Activated T-cell treated with anti-CD3 and anti-CD28 coated beads, Interleukin-2, amount 50 U/mL, for 72 hours (primary cell): ENCODE measurements at places on chromosomes 12 and 14. TPM values are rescaled to one million over a fixed set of nuclear protein-coding genes. Genes with fewer than 3 reads are reported as not detected.

CIROP gene
- not detected for total RNA-seq

KRT86 gene
- total RNA-seq = 1.00 TPM

TMEM233 gene
- not detected for total RNA-seq

SERPINA10 gene
- total RNA-seq = not detected

ADSS1 gene
- 4.6 TPM for total RNA-seq

PTPN6 gene
- total RNA-seq = 238 TPM

CPNE8 gene
- 3.1 TPM for total RNA-seq

CLEC6A gene
- total RNA-seq = not detected

PPP1R1A gene
- not detected for total RNA-seq

DNA sequence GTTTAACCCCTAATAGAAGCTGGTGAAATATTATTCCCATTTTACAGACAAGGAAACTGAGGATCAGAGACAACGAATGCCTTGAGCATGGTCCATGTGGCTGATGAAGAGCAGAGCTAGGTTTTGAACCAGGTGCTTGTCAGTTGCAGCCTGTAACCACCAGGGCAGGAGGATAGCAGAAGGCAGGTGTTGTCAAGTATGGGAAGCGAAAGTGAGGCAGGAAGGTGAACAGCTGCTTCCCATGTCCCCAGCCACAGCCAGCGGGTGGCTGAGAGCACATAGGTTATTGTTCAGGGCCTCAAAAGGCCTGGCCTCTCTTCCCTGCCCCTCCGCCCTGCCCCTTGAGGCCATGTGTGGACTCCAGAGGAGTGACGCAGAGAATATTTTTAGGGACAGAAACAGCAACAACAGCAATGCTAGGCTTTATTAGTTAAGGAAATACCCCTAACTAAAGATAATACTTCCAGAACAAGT is 39.6 kb downstream of the IQSEC3 start:
- H3K27ac ChIP-seq = no peak overlapping the region
- peaks cover 7% of the 10 kb centered on the region for H3K27me3 ChIP-seq
- DNase-seq = no peak
- H3K36me3 ChIP-seq = no peaks in the 10 kb centered on the region
- no peak overlapping the region for H3K4me3 ChIP-seq

DNA sequence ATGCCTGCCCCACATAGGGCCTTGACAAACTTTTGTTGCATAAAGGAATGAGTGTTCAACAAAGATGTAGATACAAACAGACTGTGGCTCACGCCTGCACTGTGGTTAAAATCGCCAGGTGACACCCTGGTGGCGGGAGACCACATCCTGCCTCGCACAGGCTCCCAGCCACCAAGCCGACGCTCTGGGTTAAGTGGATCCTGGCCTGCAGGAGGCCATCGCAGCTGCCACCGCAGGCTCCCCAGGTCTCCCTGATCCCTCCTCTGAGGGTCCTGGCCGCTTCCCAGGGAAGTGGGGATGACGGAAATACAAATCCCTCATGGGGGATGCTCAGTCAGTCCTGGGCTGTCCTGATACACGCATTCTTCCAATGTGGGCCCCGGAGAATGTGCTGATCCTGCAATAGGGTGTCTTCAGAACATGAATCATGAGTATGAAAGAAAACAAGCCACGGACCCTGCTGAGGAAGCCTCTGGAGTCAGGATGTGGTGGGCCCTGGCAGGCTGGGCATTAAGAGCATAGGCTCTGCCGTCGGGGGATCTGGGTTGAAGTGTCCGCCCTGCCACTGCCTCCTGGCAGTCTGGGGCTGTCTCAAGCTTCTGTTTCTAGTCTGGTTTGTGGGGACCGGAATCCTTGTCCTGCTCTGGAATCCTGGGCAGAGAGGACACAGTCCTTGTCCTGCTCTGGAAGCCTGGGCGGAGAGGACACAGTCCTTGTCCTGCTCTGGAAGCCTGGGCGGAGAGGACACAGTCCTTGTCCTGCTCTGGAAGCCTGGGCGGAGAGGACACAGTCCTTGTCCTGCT is 53.5 kb upstream of the BEGAIN start:
- peak; percentile 85 for DNase-seq
- H3K4me3 ChIP-seq = peak overlapping the region; percentile 49
- peak overlapping the region; percentile 78 for H3K27ac ChIP-seq
- H3K27me3 ChIP-seq = no peaks in the 10 kb centered on the region

DNA sequence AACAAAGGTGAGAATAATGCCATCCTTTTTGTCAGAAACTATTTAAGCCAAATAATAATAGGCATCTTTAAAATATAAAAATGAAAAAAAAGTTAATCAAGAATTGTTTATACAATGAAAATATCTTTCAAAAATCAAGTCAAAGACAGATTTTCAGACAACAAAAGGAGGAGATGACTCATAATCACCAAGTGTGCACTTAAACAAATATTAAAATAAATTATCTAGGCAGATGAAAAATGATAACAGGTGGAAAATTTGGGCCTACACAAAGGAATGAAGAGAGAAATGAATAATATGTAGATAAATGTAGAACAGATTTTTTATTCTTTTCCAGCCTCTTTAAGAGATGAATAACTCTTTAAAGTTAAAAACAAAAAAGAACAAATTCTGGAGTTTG is 250.0 kb upstream of the PLEKHG7 start:
- peaks cover 20% of the 10 kb centered on the region for H3K36me3 ChIP-seq
- H3K4me3 ChIP-seq = no peak overlapping the region
- no peaks in the 10 kb centered on the region for H3K27me3 ChIP-seq
- H3K27ac ChIP-seq = peak overlapping the region; percentile 12
- H3K4me1 ChIP-seq = peaks cover 16% of the 10 kb centered on the region

- DNase-seq = peak; percentile 67
- H3K27me3 ChIP-seq = no peaks in the 10 kb centered on the region
- peaks cover 92% of the 10 kb centered on the region for H3K4me1 ChIP-seq
- H3K27ac ChIP-seq = peak overlapping the region; percentile 98
- H3K4me3 ChIP-seq = peak overlapping the region; percentile 87
These were observed 9.6 kb downstream of the PTPN6 start for GRCh38 chr12:6960593-6961277.

DNA sequence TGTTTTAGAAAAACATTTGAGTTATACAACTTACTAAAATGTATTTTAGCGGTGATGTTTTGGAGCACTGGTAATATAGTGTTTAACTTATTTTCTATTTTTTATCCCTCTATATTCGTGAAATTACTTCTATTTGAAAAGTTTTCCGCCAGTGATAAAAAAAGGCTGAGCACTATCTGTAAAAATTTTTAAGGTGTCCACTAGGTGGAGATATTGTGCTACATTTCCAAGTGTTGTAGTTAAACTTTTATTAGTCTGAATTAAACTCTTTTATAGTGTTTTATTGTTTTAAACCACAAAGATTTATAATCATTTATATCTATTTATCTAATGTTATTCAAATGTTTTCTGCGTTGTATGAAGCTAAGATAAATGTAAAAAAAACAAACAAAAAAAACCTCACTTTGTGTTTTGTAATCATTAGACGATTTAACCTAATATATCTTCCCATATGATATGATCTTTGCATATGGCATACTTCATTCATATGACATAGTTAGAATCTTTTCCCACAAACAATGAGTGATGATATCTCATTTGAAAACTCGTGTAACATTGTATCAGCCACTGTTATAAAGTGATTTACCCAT is 11.8 kb downstream of the ALG10B start:
- peaks cover 2% of the 10 kb centered on the region for H3K36me3 ChIP-seq
- no peak for DNase-seq
- no peaks in the 10 kb centered on the region for H3K4me1 ChIP-seq
- no peak overlapping the region for H3K27ac ChIP-seq
- H3K4me3 ChIP-seq = no peak overlapping the region

- no peak for DNase-seq
- H3K27ac ChIP-seq = no peak overlapping the region
- peaks cover 9% of the 10 kb centered on the region for H3K36me3 ChIP-seq
- no peak overlapping the region for H3K4me3 ChIP-seq
- H3K4me1 ChIP-seq = peaks cover 9% of the 10 kb centered on the region
These were observed 61.7 kb downstream of the RALGAPA1 start for GRCh38 chr14:35747379-35747778.

GRCh38 chr14:69708586-69709560 is 58.1 kb upstream of the SRSF5 start:
- DNase-seq = peak; percentile 47
- no peak overlapping the region for H3K4me3 ChIP-seq
- H3K36me3 ChIP-seq = peaks cover 29% of the 10 kb centered on the region
- H3K27me3 ChIP-seq = no peaks in the 10 kb centered on the region
- peak overlapping the region; percentile 70 for H3K27ac ChIP-seq

DNA sequence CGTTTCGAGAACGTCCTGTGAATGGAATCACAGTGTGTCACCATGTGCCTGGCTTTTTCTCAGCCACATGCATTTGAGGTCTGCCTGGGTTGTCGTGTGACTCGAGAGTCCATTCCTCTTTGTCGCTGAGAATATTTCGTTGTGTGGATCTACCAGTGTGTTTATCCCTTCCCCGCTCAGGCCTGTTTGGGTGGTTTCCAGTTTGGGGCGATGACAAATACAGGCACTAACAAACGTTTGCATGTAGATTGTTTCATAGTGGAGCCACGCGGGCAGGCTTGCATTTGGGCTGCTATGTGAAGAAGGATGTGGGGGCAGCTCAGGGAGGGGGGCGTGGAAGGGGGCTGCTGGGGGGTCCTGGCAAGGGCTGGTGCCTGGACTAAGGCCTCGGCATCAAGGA is 14.1 kb downstream of the RIN3 start:
- peak overlapping the region; percentile 32 for H3K27ac ChIP-seq
- H3K36me3 ChIP-seq = no peaks in the 10 kb centered on the region
- H3K4me1 ChIP-seq = peaks cover 57% of the 10 kb centered on the region
- H3K4me3 ChIP-seq = peak overlapping the region; percentile 32
- H3K27me3 ChIP-seq = no peaks in the 10 kb centered on the region
- peak; percentile 44 for DNase-seq

- DNase-seq = no peak
- no peak overlapping the region for H3K4me3 ChIP-seq
- peaks cover 61% of the 10 kb centered on the region for H3K4me1 ChIP-seq
These were observed 30.0 kb downstream of the PELI2 start for GRCh38 chr14:56147986-56148901.

DNA sequence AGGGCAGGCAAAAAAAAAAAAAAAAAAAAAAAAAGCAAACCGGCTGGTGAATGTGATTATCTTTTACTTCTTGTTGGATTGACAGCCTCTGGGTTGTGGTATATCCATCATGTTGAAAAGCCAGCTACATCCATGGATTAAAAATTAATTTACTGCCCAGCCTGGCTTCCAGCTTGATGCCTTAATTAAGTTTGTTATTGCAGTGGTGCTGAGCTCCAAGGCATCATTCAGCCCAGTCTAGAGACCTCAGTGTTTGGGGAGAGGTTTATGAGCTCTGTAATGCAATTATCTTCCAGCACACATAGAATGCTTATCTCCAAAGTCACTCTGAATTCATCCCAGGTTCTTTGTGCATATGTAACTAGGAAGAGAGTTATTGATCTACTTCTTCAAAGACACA is 114.8 kb downstream of the RIMBP2 start:
- H3K27me3 ChIP-seq = no peaks in the 10 kb centered on the region
- no peak for DNase-seq
- no peak overlapping the region for H3K27ac ChIP-seq
- no peak overlapping the region for H3K4me3 ChIP-seq

- no peak overlapping the region for H3K27ac ChIP-seq
- H3K4me1 ChIP-seq = no peaks in the 10 kb centered on the region
- DNase-seq = no peak
- no peaks in the 10 kb centered on the region for H3K36me3 ChIP-seq
- no peak overlapping the region for H3K4me3 ChIP-seq
These were observed 317.5 kb upstream of the DIO3 start for GRCh38 chr14:101243587-101244338.

- H3K27me3 ChIP-seq = peaks cover 18% of the 10 kb centered on the region
- H3K4me1 ChIP-seq = no peaks in the 10 kb centered on the region
- no peak for DNase-seq
- no peaks in the 10 kb centered on the region for H3K36me3 ChIP-seq
These were observed 77.7 kb downstream of the KCNK10 start for GRCh38 chr14:88245321-88245720.

DNA sequence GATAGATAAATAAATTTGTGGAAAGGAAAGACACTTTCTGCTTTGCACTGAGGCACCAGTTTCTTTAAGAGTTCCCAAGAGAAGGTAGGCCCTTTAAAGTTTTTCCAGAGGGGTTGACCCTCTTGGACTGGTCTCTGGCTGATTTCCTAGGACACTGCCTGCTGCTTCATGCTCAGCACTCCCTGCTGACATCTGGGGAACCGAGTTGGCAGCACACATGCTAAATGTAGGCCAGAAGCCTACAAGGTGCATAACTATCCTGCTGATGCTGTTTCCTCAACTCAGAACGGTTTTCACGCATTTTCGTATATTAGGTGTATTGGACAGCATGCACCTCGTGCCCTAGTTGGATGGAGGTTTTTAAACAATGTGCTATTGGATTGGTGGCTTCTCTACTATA is 887.2 kb upstream of the SEL1L start:
- H3K4me3 ChIP-seq = no peak overlapping the region
- H3K27me3 ChIP-seq = no peaks in the 10 kb centered on the region
- H3K27ac ChIP-seq = no peak overlapping the region

DNA sequence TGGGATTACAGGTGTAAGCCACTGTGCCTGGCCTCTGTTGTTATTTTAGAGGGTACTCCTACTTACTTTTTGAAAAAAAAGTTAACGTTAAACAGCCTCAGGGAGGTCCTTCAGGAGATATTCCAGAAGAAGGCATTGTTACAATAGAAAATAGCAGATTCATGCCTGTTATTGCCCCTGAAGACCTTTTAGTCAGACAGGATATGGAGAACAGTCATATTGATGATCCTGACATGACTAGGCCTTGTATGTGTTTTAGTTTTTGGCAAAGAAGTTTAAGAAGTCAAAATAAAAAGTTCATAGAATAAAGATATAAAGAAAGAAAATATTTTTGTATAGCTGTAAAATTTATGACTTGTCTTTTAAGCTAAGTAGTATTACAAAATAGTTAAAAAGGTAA is 45.3 kb downstream of the WASHC3 start:
- H3K27me3 ChIP-seq = no peaks in the 10 kb centered on the region
- H3K27ac ChIP-seq = peak overlapping the region; percentile 60
- no peak overlapping the region for H3K4me3 ChIP-seq
- DNase-seq = no peak

GRCh38 chr12:127311720-127312364 is 955.1 kb upstream of the TMEM132C start:
- no peaks in the 10 kb centered on the region for H3K36me3 ChIP-seq
- no peak for DNase-seq
- no peaks in the 10 kb centered on the region for H3K27me3 ChIP-seq
- H3K4me3 ChIP-seq = no peak overlapping the region

DNA sequence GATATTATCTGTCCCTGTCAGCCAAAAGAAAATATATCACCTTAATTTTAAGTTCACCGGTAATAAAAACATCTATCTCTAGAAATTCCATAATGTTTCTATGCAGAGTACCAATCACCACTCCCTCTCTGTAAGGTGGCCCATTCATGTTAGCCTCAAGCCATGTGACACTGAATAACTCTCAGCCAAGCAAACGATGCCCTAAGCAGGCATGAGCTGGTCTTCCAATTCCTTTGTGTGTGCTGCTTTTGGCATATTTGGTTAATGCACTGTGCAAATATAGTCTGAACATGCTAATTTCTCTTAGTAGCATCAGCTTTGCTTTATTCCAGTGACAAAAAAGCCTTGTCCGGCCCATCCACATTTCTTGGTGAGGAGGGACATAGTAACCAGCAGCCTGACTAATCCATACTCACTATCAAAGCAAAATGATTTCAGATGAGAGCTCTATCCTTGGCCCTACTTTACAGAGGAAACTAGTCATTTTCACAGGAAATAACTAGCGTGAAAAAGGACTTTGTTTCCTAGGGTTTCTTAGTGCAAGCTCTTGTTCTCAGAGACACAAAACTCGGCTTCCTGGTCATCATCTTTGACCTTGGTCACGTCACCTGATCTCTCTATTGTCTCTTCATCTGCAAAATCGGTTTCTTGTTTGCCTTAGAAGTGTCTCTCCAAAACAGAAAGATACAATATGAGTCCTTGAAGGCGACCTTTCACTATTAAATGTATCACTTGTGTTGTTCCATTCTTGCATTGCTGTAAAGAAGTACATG is 59.2 kb upstream of the RTRAF start:
- H3K27me3 ChIP-seq = no peaks in the 10 kb centered on the region
- H3K27ac ChIP-seq = peak overlapping the region; percentile 92
- peaks cover 13% of the 10 kb centered on the region for H3K36me3 ChIP-seq
